Stimulated activated CD4-positive, alpha-beta T cell treated with anti-CD3 and anti-CD28 coated beads, Interleukin-2, amount 100 ng/mL, for 4 hours (primary cell): ENCODE measurements at places on chromosomes 1 and 21.
A peak's percentile ranks its signal among the peaks of the same experiment; 100 is the strongest.

DNA sequence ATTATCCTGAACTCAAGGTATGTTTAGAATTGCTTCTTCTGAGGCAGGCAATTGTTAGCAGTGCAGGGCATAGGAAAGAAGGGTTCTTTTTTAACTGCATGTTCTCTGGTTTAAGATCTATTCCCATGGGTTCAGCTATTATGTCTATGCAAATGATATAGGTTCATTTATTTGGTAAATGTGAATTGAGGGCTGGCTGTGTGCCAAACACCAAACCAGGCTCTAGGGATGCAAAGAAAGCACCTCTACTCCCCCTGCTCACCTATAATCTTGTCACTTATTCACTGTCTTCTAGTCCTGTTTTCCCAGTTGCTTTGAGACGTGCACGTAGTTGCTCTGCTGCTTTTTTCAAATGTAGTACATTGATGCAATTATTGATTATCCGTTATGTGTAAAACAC lies 691 bp upstream of the KIFAP3 start:
- DNase-seq = no peak

GRCh38 chr21:35035116-35035515 lies 14.0 kb downstream of the RUNX1 start:
- DNase-seq = no peak

- peak; percentile 13 for DNase-seq
These were observed 93.5 kb downstream of the SIK1 start for GRCh38 chr21:43333298-43334062.

GRCh38 chr1:221791846-221792245 lies 50.0 kb upstream of the DUSP10 start:
- DNase-seq = no peak

- DNase-seq = no peak
These were observed 14.0 kb downstream of the RSPO1 start for GRCh38 chr1:37620707-37621106.

GRCh38 chr1:215612391-215612790 lies 45.3 kb downstream of the KCTD3 start:
- no peak for DNase-seq

DNA sequence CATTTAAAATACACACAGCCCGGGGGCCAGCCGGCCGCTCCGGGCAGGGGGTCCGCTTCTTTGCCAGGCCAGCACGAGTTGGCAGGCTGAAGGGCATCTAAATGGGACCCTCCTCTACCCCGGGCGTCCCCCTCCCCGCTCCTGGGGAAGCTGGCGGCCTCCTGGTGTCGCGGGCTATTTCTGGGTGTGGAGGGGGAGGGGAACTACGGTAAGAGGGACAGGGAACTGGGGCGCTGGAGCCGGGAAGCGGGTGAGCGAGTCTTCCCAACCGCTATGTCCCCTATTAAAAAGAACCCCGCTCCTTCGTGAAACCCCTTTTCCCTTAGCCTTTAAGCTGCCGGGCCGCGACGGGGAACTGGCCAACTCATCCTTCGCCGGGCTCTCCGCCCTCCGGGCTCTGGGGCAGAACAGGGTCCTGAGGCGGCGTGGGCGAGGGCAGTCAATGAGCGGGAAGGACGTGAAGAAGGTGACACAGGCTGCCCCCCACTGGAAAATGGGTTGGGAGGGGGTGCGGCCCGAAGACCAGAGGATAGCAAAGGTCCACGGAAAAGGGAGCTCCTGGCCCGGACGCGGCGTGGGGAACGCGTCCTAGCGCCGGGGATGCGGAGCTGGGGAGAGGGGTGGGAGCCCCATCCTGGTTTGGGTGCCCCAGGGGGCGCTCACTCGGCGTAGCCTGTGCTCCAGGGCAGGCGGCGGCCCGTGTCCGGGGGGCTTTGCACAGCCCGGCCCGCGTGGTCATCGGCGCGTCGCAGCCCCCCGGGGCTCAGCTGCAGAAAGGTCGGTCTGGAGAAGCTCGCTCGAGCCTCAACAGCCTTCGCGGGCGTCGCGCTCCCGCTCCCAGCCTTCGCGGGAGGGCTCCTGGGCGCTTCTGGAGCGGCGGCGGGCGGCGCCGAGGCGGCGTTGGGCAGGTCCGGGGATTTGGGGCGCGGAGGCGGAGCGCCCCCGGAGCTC lies 544 bp downstream of the PPM1J start:
- DNase-seq = no peak

GRCh38 chr1:170214117-170215032 lies 68.6 kb downstream of the NTMT2 start:
- DNase-seq = no peak

DNA sequence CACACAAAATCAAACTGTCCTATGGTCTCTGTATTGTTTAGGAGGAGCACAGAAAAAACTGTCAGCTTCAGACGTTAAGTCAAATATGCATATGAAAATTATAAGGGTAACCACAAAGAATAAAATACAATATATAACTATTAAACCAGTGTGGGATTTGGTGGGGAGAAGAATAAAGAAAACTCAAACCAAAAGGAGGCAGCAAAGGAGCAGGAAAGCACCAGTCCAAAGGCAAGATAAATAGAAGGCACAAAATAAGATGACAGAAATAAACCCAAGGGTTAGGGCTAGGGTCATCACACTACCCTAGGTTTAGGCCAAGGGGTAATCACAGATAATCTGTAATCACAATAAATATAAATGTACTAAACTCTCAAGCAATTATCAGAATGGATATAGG lies 32.8 kb downstream of the DLGAP3 start:
- DNase-seq = no peak

DNA sequence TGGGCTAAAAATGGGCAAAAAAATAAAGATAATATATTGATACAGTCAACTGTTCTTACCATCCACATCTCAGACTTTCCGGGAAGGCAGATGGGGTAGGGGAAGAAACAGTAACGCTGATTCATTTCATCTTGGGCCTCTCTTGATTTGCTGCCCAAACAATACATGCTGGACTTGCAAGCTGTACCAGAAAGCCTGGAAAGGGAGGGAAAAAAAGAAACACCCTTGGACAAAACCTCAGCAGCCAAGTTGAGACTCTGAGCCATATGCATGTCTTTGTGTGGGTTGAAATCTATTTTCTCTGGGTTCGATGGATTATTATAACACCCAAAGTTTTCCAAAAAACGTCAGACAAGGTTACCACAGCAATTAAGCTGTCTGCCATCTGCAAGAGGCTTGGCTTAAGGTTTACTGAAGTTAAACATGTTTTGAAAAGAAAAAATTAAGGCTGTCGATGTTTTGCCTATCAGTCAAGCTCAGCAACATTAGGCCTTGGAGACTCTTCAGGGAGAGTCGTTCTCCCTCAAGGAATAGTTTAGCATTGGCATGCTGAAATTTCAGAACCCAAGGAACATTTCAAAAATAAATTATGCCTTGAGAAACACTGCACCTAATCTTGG lies 71.2 kb downstream of the PSMG1 start:
- no peak for DNase-seq

DNA sequence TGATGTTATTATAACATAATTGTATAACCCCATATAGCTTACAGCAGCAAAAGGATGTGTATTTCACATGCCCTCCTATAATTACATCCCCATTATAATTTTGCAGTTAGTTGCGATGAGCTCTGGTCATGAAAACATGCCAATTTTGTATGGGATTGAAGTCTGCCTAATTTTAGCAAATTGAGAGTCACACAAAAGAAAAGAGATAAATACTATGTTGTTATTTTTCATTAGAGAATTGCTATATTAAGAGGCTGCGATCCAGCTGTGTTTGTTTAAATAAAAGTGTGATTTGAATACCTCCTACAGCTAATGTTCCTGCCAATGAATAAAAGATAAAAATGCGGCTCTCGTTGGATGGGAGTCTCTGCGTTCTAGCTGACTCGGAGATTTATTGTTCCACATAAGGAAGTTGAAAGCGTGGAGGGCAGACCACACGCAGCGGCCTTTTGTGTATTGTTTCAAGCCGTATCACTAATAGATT lies 461.0 kb upstream of the NFIA start:
- DNase-seq = no peak

DNA sequence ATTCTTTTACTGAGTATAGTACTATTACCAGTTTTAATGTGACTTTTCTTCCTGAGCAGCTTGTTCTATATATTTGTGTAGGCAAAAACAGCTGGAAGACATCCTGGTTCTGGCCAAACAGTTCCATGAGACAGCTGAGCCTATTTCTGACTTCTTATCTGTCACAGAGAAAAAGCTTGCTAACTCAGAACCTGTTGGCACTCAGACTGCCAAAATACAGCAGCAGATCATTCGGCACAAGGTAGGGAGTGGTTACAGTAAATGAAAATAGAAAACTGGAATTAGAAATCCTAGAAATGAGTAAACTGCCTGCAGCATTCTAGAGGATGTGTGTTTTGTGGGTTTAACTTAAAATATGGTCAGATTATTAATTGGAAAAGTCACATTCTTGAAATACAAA lies 64.1 kb upstream of the BMP8A start:
- DNase-seq = no peak
